ENCODE measurements at places on chromosomes 6 and 20.

GRCh38 chr20:5776077-5776476 lies 25.9 kb downstream of the SHLD1 start:
- no peak for DNase-seq

GRCh38 chr6:131733376-131734016 lies 22.7 kb upstream of the CTAGE9 start:
- DNase-seq: no peak

- DNase-seq: no peak
Measured at GRCh38 chr6:162211022-162211421, 516.5 kb downstream of the PRKN start.

DNA sequence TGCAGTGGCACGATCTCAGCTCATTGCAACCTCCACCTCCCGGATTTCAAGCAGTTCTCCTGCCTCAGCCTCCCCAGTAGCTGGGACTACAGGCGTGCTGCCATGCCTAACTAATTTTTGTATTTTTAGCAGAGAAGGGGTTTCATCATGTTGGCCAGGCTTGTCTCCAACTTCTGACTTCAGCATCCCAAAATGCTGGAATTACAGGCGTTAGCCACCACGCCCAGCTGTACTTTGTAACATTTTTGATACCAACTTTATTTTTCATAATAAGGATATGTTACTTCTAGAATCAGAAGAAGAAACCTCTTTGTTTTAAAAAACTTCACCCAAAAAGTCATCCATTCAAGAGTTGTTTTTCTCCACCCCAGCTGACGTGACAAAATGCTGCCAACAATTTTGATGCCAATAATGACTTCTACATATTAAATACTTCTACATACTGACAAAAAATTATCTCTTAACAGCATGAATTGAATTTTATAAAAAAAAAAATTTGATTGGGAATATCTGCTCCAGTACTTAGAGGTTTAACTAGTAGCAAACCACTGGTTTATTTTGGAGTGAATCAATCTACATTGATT lies 22.5 kb upstream of the PRIM2 start:
- DNase-seq: no peak

- no peak for DNase-seq
Measured at GRCh38 chr6:137791281-137792159, 75.5 kb upstream of the TNFAIP3 start.

- DNase-seq: no peak
Measured at GRCh38 chr6:55578537-55579363, at the start of gene HMGCLL1. Gene HMGCLL1 (minus strand): TSS chr6:55579192. CDS start chr6:55579055, 137 bp downstream.

GRCh38 chr6:107080036-107080435 lies 35.3 kb downstream of the BEND3 start:
- DNase-seq: no peak

GRCh38 chr6:152636021-152636608 lies 1.0 kb downstream of the SYNE1 start:
- DNase-seq: no peak

DNA sequence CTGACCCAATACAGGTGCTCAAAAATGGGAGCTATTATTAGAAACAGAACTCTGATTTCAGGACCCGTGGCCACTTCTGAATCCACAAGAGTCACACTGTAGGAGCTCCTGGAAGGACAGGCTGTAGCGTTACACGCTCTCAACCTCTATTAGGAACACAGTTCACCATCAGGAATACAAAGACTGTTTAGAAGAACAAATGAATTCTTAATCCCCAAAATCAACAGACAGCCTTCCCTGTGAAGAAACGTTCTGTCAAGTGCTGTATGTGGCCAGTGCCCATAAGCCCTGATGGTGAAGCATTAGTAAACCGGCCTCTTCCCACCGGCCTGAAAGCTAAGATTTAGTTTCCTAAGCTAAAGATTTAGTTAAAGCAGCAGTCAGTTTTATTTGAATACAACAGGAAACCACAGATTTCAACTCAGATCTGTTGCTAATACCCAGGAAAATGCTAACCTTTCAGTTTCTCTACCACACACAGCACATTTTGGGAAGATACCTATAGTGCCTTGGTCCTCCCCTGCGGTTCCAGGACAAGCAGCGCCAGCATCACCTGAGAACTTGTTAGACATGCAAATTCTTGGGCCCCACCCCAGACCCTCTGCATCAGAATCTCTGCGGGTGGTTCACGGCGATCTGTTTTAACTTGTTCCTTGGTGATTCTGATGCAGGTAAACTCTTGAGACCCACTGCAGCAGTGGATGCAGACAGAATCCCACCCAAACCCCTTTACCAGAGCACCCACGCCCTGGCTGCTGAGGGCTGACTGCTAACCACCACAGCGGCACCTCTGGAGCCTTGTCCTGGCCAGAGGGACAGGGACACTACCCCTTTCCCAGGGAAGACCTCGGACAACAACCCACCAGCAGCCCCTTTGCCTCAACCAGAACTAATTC lies 33.4 kb downstream of the MTRES1 start:
- DNase-seq: no peak

DNA sequence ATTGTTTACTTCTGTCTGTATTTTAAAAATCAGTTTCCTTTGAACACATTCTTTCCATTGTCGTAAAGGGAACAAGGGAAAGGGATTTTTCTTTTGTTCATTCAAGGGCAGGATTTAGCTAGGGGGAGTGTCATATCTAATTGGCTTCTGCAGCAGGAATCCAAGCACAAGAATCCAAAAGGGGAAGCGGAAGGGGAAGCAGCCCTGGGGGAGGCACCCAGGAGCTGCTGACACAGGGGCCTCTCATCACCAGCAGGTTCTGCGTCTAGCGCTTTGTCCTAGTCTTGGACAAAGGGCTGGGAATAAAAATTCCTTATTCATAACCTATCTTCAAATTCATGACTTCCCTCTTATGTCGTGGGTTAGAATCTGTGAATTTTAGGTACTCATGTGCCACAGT lies 13.7 kb downstream of the RIPK1 start:
- DNase-seq: no peak

- no peak for DNase-seq
Measured at GRCh38 chr6:105492706-105493673, 90.1 kb upstream of the PREP start.

DNA sequence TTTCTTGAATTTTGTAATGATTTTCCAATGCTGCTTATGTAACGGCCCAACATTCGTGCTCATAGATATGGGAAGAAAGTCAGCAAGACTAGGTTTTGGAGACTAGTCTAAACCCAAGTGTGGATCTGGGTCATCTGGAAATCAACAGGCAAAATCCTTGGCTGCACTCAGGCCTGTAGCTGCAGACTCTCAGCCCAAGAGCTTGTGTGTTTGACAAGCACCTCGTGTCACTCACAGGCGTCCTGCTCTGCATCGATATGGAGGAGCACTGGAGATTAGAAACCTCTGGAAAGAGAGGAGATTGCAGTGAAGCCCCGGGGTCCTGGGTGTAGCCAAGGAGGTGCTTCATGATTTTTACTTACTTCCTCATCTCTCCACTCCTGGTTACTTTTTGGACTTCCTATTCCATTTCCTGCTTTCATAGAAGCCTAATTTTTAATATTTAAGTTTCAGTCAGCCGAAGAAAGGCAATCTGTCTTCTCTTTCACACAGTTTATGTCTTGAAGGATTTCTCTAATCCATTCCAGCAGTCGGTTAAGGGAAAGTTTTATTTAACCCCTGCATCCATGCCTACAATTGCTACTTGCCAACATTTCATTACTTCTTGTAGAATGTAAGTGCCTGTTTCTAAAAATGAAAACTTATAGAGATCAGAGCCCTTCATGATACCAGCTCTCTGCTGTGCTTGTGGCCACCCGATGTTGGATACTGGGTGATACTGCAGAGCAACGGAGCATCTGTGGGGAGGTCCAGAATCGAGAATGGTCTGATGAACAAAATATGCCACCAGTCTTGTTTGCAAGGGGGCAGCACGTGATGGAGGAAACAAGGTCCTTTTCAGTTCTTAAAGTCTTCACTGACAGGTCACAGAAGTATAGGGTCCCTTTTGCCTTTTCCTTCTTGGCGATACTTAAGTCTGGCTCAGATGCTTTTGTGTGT lies 296.3 kb downstream of the QKI start:
- DNase-seq: no peak

DNA sequence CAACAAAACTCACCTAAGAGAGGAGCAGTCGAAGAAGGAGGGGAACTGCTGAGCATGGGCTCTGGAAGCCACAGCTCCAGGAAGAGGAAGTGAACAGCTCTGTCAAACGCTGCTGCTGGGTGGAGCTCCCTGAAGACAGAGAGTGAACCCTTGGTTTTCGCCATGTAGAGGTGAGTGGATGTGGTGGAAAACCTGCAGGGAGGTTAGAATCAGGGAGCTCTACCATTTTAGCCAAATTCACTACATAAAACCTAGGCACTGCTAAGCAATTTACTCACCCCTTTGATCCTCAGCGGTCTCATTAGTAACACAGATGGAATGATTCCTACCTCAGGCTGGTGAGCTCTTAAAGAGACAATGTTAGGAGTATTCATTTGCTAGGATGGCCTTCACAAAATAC lies 19.4 kb upstream of the TFAP2A start:
- no peak for DNase-seq

GRCh38 chr6:20266851-20267608 lies 54.8 kb upstream of the MBOAT1 start:
- DNase-seq: no peak

DNA sequence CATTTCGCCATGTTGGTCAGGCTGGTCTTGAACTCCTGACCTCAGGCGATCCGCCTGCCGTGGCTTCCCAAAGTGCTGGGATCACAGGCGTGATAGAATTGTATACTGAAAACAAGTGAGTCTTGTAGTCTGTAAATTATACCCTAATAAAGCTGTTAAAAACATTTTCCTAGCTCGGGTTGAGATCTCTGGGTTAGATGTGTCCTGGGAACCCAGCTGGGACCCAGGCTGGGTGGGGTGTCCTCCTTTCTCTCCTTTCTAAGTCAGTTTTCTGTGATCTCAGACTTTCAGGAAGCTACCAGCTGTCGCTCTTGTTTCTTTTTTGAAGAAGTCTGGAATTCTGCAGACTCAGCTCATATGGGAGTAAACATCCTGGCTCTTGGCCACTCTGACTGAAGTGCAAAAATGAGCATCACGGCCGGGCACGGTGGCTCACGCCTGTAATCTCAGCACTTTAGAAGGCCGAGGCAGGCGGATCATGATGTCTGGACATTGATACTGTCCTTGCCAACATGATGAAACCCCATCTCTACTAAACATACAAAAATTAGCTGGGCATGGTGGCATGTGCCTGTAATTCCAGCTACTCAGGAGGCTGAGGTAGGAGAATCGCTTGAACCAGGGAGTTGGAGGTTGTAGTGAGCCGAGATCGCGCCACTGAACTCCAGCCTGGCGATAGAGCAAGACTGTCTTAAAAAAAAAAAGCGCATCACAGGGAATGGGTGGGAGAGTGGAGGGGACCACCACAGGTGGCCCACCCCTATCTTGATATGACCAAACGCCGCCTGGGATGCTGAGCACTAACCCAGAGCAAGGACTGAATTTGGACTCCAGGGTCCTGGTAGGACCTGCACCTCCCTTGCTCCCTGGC lies 9.9 kb upstream of the PCIF1 start:
- no peak for DNase-seq

- no peak for DNase-seq
Measured at GRCh38 chr6:33983109-33983716, 162.7 kb downstream of the GRM4 start.

- no peak for DNase-seq
Measured at GRCh38 chr6:85129881-85130280, 320.0 kb upstream of the NT5E start.
